ENCODE measurements at places on chromosomes 2 and 18.

DNA sequence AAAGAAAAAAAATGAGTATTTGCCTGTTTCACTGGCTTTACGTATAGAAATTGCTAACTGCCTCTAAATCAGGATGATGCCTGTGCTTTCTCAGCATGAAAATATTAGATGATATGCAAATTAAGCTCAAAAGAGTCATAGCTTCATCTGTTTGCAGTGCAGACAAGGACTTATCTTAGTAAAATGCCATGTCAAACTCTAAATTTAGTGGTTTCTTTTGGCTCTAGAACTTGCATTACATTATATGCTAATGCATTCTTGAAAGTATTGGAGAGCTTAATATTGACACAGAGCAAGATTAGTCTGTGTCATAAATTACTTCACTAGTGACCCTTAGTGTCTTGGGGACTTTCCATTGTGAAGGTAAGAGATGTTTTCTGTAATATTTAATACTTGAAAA, 1109.1 kb upstream of the NRXN1 start:
- no peak for DNase-seq

DNA sequence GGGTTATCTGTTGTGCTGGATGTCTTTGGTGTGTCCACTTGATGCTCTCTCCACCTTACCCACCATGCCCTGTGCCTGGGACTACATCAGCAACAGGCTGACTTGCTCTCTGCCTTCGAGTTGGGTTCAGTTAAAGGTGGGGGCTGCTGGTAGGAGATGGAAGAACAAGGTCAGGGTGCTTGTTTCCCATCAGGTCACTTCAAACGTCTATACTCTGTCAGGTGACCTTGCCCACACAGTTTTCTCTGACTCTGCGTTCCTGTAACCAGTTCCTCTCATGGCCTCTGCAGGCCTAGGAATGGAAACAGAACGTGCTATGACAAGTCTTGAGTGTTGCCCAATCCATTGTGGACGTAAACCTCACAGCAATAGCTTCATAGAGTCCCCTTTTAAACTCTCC, 38.4 kb upstream of the PAPOLG start:
- DNase-seq = no peak

DNA sequence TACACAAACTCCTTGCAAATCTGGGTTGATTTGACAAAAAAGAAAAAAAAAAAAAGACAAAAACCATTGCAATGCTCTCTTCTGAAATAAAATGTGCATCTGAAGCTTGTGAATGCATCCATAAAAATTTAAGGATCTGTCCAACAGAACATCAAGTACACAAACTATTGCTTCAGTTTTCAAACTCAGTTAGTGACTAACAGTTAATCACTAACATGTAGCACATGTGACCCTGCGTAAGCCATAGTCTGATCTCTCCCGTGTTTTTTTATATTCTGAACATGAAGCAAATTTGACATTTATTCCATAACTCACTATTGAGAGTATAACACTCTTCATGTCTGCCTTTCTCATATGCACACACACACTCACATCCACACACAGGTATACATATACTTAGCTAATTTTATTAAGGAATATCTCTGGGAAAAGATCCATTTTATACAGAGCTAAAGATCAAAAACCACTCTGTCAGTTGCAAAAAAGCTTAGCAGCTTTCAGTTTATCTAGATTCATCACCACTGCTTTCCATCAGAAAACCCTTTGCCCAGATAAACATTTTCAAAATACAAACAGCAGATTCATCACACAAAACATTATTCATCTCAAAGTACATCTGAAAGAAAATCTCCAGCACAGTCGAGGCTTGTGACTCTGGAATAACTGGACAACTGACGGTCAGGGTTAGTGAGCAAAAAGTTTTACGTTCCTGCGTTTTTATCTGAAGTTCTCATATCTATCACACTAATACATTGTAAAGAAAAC, 1000.4 kb upstream of the ACVR2A start:
- no peak for DNase-seq

GRCh38 chr2:70944111-70944690, 8.5 kb downstream of the ATP6V1B1 start:
- peak; percentile 4 for DNase-seq

GRCh38 chr2:146365041-146365440, 1479.8 kb upstream of the ACVR2A start:
- no peak for DNase-seq

DNA sequence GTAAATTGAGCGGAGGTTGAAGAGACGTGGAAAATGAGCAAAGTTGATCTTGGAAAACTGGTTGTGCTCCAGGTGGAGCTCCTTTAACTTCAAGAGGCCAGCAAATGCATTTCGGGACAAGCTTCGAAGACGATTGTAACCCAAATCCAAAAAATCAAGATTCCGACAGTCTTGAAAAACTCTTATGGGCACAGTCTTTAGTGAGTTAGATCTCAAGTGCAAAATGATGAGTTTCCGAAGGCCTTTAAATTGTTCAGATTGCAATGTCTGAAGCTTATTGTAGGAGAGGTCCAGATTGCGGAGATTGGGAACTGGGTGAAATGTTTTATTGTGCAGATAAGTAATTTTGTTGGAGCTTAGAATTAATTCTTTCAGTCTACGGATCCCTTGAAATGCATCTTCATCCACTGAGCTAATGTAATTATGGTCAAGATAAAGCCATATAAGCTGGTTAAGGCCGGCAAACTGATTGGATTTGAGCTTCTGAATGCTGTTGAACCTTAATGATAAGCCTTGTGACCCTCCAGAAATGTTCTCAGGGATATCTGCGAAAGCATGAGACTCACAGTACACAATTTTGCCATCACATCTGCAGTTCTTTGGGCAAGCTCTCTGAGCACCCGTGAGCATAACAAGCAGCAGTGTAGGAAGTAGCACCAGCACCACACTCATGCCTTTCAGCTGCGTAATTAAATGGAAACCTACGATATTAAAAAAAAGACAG, 2.9 kb downstream of the LRRTM4 start:
- no peak for DNase-seq

GRCh38 chr2:121649149-121649595, at the start of gene CLASP1:
Gene CLASP1, minus strand, starts transcription at chr2:121649462. Its CDS starts 43,567 bp downstream, at chr2:121605895.
- no peak for DNase-seq

DNA sequence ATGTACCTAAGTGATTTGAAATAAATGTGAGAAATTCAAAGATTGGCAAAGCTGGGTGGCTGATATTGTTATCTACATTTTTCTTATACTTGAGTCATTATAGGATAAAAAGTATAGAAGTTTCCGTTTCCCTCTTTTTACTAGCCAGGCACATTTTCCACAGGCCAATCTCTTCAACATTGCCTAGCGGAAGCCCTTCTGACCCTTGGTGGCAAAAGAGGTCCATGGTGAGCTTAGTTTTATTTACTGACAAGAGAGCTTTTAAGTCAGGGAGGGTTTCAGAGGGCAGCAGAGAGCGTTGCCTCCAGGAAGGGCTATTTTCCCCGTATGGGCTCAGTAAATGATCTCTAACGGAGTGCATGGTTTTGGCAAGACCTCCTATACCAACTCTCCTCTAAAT, 15.1 kb upstream of the RHOB start:
- no peak for DNase-seq

DNA sequence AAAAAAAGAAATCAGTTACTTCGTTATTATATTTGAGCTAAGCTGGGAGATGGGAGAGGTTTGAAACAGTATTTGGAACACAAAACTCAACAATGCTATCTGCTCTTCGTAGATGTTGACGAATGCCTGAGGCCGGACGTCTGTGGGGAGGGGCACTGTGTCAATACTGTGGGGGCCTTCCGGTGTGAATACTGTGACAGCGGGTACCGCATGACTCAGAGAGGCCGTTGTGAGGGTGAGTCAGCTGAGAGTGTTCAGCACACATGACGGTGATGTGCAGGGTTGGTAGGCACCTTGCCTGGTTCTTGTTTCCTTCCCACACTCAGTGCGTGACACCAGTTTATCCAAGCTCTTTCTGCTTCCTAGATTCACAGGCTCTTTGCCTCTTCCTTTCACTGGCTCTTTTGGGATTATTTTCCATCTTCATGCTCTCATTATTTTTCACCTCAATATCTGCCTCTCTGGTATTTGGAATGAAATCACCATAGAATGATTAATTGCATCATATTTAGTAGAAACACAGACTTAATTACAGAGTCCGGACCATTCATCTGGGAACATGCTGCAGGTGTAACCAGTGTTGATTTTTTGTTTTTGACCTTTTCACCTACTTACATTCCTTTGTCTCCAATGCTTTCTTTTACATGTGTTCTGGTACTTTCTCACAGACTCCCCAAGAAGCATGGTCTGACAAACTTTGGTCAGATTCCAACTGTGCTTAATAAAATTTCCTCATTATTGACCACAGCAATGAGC, 200.6 kb upstream of the RASGRP3 start:
- no peak for DNase-seq

GRCh38 chr2:67321588-67321903, 75.6 kb upstream of the ETAA1 start:
- DNase-seq = no peak

DNA sequence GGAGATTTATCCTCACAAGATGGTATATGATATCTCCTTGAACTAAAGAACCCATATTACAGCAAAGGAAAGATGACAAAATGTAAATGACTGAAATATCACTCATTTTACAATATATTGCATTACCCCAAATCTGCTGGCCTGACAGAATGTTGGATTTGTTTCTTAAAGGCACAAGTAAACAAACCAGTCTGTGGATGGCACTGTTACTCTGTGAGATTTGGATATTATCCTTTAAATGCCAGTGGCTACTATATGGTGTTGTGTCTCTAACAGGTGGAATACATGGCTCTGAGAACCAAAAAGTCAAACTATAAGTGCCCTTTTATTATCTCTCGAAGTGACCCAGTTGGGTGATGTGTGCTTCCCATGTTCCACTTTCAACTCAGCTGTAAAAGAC, 125.7 kb downstream of the PDE1A start:
- DNase-seq = no peak

DNA sequence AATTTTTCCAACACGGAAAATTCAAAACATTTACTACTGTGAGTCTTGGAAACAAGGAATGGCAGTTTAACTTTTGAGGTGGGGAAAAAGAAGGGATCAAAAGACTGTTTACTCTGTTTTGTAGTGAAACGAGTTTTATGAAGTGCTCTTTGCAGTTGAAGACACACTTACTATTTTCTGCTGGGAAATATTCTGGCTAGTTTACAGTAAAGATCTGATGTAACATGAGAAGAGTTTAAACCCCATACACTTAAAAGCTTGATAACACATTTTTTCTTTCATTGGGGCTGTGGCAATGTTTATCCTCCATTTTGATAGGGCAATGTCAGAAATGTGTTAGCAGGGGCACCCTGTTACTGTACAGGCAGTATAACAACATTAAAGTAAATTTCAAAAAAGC, 124.9 kb upstream of the SMAD7 start:
- DNase-seq = no peak

All from left colon (tissue), 2 donors.